ENCODE measurements at places on chromosomes 16 and 17.

GRCh38 chr17:37676115-37676925 lies 33.1 kb upstream of the DDX52 start:
- no peak for DNase-seq

GRCh38 chr17:72517413-72518158 lies 396.8 kb downstream of the SOX9 start:
- no peak for DNase-seq

DNA sequence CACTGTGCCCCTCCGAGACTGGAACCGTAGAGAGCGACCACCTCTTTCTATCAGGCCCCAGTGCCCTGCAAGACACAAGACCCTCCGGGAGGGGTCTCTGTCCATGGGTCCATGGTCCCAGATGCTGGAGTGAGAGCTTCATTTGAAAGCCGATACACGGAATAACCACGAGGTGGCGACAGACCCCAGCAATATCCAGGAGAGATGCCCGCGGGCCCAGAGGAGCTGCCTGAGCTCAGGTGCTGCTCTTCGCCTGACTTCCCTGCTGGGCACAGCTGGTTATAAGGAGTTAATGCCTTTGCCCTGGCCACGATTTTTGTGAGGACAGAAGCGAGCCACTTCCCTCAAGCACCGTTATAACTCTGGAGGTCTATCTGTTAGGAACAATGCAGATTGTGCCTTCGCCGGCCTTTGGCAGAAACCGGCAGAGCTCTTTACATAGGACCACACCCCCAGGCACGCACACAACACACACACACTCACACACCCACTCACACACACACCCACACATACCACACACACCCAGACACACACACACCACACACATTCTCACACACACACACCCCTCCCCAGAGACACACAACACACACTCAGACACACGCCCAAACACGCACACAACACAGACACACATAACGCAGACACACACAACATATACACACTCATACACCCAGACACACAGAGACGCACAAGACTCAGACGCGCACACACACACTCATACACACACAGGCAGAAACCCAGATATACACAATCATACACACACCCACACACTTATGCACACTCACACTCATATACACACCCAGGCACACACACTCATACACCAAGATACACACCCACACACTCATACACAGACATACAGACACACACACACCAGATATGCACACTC lies 436.4 kb downstream of the SOX9 start:
- DNase-seq, result peak; percentile 61

GRCh38 chr16:10339777-10340732 lies 45.8 kb upstream of the ATF7IP2 start:
- DNase-seq, result no peak

DNA sequence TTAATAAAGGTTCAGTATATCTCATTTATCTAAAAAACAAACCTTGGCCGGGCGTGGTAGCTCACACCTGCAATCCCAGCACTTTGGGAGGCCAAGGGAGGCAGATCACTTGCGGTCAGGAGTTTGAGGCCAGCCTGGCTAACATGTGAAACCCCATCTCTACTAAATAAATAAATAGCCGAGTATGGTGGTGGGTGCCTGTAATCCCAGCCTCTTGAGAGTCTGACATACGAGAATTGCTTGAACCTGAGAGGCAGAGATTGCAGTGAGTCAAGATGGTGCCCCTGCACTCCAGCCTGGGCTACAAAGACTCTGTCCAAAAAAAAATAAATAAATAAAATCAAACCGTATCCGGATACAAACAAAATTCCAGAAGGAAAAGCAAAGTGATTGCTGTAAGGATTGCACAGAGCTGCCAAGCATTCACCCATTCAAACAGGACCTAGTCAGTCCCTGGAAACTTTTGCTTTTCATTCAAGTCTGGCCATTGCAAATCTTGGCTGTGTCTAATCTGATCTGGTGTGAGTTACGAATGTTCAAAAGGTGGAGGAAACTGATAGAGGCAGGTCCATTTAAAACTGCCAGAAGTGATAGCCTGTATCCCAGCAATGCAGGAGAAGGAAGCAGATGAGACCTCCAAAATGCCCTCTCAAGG lies 102.5 kb upstream of the CLEC3A start:
- no peak for DNase-seq
